ENCODE measurements at places on chromosomes 6 and 20. TPM values are rescaled to one million over a fixed set of nuclear protein-coding genes. Genes with fewer than 3 reads are reported as not detected.

The SLC13A3 gene
- total RNA-seq = 16.9 TPM

The SDCBP2 gene
- 7.3 TPM for total RNA-seq

The GLO1 gene
- total RNA-seq = 93.7 TPM

GRCh38 chr6:31970604-31971271 lies 1.2 kb downstream of the DXO start:
- no peaks in the 10 kb centered on the region for H3K27me3 ChIP-seq
- H3K27ac ChIP-seq = peak overlapping the region; percentile 99
- peaks cover 12% of the 10 kb centered on the region for H3K36me3 ChIP-seq
- H3K4me3 ChIP-seq = peak overlapping the region; percentile 64
- no peak for DNase-seq
